NCI-H1694 treated with DMSO at 0.1 percent for 48 hours (cell line): ENCODE measurements at places on chromosomes 2 and 18.

DNA sequence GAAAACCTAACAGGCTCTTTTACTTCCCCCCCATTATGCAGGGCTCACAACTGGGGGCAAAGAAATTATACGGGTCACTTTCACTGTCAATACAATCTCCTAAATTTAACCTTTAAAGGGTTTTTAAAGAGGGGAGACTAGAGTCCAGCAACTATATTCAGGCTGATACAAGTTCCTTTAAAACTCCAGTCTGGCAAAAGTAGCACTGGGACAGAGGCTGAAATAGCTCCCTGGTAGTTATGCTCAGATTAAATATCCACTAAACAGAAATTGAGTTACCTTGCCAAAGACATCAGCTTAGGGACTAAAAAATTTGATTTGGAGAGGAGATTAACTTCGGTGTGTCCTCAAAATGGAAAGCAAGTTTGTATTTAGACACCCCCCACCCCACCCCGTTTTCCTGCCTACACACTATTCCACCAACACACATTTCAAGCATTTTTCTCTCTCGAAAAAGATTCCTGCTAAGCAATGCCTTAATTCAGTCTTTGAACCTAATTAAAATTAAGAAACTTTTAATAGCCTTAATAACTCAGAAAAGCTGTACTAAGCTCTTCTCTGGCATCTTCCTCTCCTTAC is 127.2 kb downstream of the OSBPL1A start:
- no peak for DNase-seq

GRCh38 chr2:130985206-130985780 is 108.0 kb downstream of the FAM168B start:
- DNase-seq, result no peak

DNA sequence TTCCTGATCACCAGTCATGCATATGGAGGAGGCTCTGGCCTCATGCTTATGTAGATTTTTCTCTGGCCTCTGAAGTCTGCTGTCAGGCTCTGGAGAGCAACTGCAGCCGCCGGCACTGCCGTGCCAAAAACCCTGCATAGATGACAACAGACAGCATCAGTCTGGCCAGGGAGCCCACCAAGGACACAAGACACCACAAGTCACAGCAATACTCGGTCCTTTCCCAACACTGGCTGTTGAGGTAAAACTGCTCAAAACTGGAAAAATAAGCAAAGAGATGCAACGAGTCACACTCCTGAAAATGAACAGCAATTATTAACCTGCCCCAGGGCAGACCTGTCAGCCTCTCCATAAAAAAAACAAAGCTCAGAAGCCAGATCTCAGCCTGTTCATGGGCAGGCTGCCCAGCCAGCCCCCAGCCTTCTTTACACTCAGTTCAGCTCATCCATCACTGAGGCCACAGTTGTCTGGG is 186.0 kb upstream of the RAB6C start:
- DNase-seq, result peak; percentile 48

- no peak for DNase-seq
Measured at GRCh38 chr2:10981941-10982431, 70.3 kb downstream of the KCNF1 start.

- DNase-seq, result peak; percentile 39
Measured at GRCh38 chr2:32355976-32356680, 695 bp upstream of the BIRC6 start.

DNA sequence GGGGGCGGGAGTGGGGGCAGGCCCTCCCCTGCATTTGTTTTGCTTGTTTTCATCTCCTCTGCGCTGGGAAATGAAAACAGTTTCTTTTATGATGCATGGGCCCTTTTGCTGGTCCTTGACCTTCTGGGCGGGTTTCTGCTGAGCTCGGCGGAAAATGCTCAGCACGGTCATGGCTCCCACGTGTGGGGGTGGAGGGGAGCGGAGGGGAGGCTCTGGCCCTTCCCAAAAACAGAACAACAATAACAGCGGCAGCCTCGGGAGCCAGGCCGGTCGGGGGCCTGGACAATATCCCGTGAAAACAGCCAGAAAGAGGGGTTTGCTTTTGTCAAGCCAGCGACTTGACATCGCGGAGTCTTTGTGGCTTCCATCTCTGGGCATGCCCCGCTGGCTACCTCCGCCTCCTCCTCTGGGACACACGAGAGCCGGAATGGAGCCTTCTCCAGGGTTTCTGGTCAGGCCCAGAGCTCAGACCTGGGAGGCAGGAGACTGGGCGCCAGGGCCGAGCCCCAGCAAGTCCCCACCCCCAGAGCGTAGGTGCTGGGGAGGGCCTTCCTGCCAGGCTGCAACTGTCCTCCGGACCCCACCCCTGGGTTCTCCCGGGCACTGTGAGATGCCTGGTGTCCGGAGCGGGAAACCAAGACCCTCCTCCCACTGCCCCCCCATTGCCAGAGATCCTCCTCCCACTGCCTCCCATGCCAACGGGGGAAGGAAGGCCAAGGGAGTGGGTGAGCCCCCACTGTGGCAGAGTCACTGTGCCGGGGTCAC is 35.9 kb upstream of the SNED1 start:
- DNase-seq, result no peak

GRCh38 chr18:23951206-23951605 is 63.3 kb upstream of the TTC39C start:
- DNase-seq, result no peak

DNA sequence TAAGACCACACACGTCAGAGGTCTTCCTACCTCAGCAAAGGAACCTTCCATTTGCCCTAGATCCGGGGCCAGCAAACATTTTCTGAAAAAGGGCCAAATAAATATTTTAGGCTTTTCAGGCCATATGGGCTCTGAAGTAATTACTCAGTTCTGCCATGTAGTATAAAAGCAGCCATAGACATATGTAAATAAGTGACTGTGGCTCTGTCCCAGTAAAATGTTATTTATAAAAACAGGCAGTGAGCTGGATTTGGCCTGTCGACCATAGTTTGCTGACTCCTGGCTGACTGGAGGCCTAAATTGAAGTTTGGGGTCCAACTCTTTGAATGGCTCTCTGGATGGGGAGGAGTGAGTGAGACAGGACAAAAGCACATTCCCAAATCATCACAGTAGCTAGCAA is 49.5 kb downstream of the ABCB11 start:
- peak; percentile 26 for DNase-seq

GRCh38 chr2:172084395-172084644 is 987 bp upstream of the DLX1 start:
- DNase-seq, result peak; percentile 52

DNA sequence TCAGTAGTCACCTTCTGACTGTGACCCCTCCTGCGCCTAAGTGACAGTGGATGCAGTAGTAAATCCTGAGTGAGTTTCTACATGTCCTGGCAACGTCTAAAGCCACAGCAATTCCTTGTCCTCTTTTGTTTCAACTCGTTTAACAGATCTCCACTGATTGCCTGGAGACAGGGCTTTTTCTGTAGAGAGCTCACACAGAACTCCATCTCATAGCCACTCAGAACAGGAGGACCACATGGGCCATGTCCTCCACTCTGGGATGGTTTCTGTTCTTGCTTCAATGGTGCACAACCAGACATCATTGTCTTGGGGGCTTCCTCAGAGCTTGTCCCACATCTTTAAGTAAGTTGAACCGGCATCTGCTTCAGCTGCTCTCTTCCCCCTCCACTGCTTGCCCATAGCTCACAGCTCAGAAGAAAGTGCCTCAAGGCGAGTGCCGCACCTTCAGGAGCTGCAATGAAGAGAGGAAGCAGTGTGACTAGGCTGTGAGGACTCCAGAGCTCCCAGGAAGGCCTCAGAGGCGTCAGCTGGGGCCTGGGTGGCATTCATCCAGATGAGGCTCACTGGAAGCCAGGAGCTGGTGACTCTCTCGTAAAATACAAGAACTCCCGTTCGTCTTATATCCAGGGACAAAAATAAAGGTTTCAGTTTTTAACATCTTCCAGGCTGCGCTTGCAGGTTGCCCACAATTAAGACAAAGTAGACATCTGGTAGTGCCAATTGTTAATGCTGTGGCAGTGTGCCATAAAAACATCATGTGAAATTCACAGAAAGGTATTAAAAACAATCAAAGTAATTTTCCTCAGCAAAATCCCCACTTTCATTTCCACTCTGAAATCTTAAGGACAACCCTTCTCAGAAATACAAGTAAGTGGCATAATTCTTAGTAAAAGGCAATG is 37.3 kb downstream of the ST3GAL5 start:
- DNase-seq, result peak; percentile 33

- no peak for DNase-seq
Measured at GRCh38 chr2:211373203-211373602, 816.8 kb downstream of the CPS1 start.

- DNase-seq, result no peak
Measured at GRCh38 chr2:223537115-223537514, 65.0 kb downstream of the SCG2 start.

DNA sequence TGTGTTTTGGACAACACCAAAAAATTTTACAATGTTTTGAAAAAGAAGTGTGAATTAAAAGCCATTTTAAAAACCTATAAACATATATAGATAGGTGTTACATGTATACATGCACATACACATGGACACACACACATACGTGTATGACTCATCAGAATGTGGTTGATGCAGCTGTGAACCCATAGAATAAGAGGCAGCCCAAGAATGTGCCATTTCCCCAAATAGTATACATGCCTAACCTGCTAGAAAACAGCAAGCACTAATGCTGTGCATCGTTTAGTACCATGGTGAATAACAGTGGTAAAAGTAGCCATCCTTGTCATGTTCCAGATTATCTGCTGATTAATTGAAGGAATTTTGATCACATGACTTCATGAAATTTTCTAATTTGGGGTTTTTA is 149.0 kb downstream of the DSEL start:
- DNase-seq, result no peak

- DNase-seq, result no peak
Measured at GRCh38 chr2:188819792-188820191, 154.4 kb upstream of the COL3A1 start.

GRCh38 chr2:26913606-26913998 is 56.8 kb upstream of the MAPRE3 start:
- no peak for DNase-seq

DNA sequence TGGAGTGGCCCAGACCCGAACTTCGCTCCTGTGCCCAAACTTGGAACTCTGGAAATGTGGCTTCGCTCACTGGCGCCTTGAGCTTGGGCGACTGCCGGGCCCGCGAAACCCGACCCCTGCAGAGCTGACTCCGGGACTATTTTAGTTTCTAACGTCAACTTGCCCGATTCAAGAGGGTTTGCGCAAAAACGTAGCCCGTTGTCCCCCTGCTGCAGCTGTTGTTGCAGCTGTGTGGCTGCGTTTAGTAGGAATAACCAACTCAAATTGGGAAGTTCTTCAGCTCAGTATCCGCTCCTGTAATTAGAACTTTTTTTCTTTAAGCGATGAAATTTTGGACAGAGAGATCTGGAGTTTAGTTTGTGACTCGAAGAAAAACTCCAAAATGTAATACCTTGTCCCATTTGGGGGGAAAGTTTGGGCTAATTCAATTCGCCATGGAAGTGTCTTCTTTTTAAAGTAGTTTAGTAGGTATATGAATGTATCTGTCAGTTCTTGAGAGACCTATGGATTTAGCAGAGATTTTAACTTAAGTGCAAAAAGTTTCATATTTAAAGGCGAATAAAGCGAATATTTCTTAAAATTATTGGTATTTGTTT is 559 bp downstream of the MYL12A start:
- DNase-seq, result no peak

- no peak for DNase-seq
Measured at GRCh38 chr18:77374446-77374805, 124.8 kb downstream of the GALR1 start.

- no peak for DNase-seq
Measured at GRCh38 chr2:8080063-8080462, 601.8 kb upstream of the ID2 start.

- DNase-seq, result no peak
Measured at GRCh38 chr18:2406544-2406943, 164.8 kb downstream of the METTL4 start.

- DNase-seq, result no peak
Measured at GRCh38 chr18:45090526-45091140, 409.9 kb downstream of the SETBP1 start.

- DNase-seq, result no peak
Measured at GRCh38 chr2:10348891-10349290, 46.2 kb downstream of the HPCAL1 start.

DNA sequence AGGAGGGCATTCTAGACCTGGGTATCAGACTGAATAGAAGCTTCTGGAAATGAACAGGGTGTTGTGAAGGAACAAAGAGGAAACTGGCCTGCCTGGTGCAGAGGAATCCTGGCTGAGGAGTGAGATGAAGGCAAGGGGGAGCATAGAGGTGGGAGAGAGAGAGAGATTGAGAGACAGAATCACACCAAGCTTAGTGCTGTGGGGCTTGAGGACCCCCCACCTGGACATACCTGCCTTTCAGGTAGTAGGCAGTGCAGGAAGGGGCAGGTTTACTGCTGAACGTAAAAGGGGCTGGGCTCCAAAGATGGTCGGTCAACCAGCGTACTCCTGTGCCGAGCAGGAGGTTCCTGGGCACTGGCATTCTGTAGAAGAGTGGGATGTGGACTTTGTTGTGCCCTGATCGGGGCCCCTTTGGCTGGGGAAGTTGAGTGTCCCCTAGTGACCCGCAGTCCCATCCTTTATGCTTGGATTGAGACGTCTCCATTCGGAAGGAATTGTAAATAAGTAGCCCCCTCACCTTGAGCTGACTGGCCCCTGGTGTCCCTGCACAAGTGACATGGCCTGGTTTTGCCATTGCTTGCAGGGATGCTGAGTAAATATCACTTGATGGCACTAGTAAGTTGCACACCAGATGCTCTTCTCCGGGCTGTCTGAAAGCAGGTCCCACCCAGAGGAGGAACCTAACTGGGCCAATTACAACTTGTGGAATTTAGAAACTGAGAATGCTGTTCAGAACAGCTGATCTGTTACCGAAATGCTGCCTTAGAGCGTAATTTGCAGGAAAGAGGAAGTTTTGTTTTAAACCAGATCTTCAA is 1.4 kb downstream of the UBE2F start:
- DNase-seq, result peak; percentile 51

- DNase-seq, result no peak
Measured at GRCh38 chr2:98799375-98800329, 68.7 kb upstream of the MGAT4A start.

GRCh38 chr18:6199777-6200176 is 214.9 kb downstream of the L3MBTL4 start:
- DNase-seq, result no peak

GRCh38 chr18:2139691-2140090 is 431.6 kb downstream of the METTL4 start:
- no peak for DNase-seq

DNA sequence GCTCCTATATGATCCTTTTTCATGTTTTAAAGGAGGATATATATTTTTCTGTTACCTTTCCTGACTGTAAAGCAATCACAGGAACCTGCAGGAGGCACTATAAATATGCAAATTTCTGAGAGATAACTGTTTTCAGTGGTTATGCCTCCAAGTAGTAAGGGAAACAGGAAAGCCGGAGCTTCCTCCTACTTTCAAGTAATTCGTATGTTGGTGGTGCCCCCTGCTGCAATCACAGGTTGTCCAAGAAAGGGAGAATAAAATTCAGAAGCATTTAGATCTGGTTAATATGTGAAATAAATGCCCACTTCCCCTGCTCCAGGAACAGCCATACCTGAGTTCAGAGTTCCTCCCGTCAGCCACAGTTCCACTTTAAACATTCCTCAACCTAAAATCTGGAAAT is 12.0 kb upstream of the BCL11A start:
- DNase-seq, result peak; percentile 41
